Suppressor macrophage treated with lipopolysaccharide for 1 hour (primary cell): ENCODE measurements at places on chromosomes 1 and 21.

DNA sequence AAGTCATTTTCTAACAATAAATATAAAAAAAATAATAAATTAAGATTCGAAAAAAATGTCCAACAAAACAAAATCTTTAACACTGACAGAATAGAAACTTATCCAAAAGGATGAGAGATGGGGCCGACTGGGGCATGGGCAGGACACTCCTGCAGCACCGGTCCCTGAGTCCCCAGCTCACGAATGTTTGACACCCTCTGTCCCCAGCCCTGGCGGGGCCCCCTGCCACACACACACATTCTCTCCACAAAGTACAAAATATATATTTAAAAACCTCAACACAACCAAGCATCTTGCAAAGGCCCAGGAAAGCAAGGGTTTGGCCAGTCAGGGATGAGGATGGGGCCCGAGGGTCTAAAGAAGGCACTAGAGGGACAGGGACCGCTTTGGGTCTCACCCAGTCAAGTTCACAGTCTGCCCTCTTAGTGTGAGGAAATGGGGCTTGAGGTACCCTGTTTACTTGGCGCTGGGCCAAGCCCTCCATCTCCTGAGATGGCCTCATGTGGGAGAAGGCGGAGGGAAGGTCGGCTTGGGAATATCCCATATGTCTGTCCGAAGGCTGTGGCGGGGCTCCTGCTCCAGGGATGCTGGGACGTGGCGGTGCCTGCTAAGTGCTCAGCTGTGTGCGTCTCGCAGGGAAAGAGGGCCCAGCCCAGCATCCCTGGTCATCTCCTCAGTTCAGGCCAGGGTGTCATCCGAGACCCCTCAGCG, 31.3 kb downstream of the EPHA2 start:
- no peak for DNase-seq

- no peak for DNase-seq
Observed at GRCh38 chr1:151425103-151425502, 25.7 kb downstream of the PSMB4 start.

GRCh38 chr1:3352952-3353331, 101.5 kb upstream of the ARHGEF16 start:
- DNase-seq: no peak

DNA sequence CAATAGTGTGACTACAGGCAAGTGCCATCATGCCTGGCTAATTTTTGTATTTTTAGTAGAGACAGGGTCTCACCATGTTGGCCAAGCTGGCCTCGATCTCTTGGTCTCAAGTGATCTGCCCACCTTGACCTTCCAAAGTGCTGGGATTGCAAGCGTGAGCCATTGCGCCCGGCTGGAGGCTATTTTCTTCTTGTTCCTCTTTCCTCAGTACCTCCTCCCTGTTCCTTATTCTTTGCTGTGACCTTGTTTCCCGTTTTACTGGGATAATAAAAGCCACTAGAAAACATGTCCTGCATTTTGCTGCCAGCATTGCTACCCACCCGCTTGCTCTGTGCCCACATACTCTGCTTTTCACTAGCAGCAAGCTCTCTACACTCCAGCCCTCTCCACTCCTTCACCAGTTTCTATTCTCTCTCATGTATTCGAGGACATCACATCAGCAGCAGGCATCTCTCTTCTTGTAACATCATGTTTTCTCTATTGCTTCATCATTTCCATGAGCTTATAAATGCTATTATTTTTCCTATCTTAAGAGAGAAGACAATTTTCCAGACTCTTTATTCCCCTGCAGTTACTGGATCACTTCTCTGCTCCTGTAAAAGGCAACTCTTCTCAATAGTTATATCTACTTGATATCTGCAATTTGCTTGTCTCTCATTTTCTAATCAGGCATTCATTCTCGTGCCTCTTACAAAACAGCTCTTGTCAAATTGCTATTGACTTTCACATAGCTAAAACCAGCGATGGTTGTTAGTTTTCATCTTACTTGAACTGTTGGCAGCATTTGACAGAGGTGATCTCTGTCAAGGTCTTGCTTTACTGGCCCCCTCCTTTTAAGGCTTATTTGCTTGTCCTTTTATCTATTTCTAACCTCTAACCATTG, 34.5 kb upstream of the C21orf91 start:
- peak; percentile 19 for DNase-seq

DNA sequence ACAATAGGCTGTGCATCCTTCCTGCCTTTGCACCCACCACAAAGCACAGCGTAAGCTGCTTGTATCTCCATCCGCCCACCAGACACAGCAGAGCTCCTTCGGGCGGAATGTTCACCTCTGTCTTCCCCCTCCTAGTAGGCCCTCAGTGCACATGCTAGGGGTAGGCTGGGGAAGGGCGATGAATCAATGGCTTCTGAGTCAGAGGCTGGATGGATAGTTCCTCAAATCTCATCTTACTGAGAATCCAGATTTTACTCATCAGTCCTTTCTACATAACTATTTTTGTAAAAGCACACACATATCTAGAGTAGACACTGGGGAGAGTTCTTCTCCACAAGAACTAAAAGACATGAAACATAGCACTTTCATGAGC, 73.8 kb downstream of the BCAR3 start:
- DNase-seq: peak; percentile 84

- DNase-seq: no peak
Observed at GRCh38 chr1:165248969-165249571, 107.4 kb downstream of the LMX1A start.

GRCh38 chr1:31575369-31576140, 760 bp upstream of the TINAGL1 start:
- DNase-seq: no peak

DNA sequence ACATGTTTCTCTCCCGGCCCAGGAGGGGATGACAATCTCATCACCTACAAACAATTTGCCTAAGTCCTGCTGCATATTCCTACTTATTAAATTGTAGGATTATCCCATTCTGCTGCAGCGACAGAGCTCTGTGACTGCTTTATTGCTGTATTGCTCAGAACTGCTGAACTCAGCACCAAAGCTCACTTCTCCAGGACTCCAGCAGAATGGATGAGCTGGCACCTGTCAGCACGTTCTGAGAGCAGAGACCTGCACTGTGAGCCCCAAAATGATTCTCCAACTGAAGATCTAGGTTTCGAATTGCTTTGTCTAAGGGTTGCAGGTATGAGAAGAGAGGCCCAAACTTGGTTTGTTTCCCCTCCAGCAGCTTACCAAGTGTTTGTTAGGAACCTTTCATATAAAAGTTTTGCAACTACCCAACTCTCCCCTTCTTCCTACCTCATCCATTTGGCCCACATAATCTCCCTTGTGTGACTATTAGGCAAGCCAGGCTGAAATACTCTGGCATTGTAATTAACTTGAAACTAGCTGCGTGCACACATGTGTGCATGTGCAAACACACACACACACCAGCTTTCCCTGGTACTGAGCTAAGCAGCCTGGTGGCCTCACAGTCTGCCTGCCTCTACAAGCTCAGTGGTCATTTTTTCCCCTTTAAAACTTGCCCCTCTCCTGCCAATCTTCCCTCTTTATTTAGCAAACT, 161.4 kb upstream of the CAMK1G start:
- no peak for DNase-seq

DNA sequence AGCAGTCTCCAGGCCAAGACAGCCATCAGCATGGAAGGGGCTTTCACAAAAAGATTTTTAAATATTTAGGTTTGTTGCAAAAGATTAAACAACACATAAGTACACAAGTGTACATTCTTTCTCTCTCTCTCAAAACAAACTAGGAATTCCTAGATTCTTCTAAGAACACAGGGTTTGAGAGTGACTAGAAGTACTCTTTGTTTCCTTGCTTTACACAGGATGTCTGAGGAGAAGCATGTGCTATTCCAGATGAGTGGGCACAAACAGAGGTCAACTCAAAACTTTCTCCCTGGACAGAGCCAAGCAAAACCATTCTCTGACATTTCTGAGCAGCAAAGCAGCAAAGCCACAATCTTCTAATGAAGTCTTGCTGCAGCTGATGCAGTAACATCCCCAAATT, 210.6 kb upstream of the HOOK1 start:
- DNase-seq: no peak

- no peak for DNase-seq
Observed at GRCh38 chr21:35840949-35841348, 219.4 kb downstream of the SETD4 start.
